Anterior cingulate cortex (tissue), 58 donors: ENCODE measurements at places on chromosomes 16 and 17.
A peak's percentile ranks its signal among the peaks of the same experiment; 100 is the strongest.

DNA sequence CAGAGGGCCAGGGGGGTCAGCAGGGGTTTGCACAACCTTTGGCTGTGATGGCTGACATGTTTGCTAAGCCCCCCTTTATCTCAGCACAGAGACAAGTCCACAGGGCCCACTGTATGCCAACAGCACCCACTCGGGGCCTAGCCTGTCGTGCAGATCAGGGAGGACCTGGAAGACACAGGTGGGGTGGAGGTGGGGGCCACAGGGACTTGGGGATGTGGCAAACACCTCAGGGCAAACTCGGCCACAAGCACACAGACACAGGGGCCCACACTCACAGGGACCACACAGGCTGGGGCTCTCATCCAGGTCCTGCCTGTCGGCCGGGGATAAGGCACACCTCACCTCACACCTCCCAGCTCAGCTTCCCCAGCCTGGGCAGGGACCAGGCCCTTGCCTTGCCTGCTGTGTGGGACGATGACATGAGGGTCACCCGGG, 87.9 kb downstream of the C16orf78 start:
- DNase-seq = no peak

- DNase-seq = no peak
These were observed at the start of gene ADAD2 for GRCh38 chr16:84190731-84191388. ADAD2 (plus strand) TSS chr16:84191157; CDS start chr16:84191231, 74 bp downstream.

GRCh38 chr16:53445534-53445933, 11.3 kb downstream of the RBL2 start:
- DNase-seq = no peak

GRCh38 chr17:66983414-66984021, 19.0 kb downstream of the CACNG4 start:
- DNase-seq = no peak

GRCh38 chr16:16062023-16062937, 112.9 kb downstream of the ABCC1 start:
- DNase-seq = no peak

GRCh38 chr17:52751051-52751450, 592.5 kb upstream of the CA10 start:
- no peak for DNase-seq

- DNase-seq = no peak
These were observed 16.6 kb downstream of the ZFHX3 start for GRCh38 chr16:73031155-73031866.

- DNase-seq = no peak
These were observed 1687.5 kb downstream of the TP53TG3F start for GRCh38 chr16:35146723-35147458.

DNA sequence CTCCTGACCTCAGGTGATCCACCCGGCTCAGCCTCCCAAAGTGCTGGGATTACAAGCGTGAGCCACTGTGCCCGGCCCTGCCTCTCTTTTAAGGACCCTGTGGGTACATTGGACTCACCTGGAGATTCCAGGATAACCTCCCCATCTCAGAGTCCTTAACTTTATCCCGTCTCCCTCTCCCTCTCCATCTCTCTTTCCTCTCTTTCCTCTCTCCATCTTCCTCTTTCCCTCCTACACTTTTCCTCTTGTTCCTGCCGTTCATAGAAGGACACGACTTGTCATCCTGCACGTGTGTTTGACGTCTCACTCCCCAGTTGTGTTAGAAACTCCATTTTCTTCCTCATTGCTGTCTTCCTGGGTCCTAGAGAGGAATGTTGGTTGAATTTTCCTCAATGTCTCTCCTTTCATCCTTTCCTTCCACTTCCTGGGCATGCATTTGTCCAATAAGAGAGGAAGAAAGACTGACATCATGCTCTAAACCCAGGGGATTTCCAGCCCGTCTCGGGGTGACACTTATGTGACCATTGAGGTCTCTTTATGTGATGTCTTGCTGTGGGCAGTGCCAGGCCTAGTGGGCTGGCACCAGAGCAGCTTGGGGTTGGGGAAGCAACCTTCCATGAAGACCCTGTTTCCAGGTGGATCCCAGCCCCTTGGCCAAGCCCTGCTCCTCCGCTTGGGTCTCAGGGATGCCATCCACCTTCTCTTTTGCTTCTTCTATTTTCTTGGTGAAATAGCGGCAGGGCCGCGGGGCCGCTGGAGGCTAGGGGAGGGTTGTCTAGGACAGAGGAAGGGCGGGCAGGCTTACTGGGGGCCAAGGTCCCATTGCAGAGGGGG, 39.8 kb upstream of the IRF8 start:
- no peak for DNase-seq

GRCh38 chr17:61416540-61417363, 17.1 kb downstream of the TBX2 start:
- DNase-seq = peak; percentile 50

DNA sequence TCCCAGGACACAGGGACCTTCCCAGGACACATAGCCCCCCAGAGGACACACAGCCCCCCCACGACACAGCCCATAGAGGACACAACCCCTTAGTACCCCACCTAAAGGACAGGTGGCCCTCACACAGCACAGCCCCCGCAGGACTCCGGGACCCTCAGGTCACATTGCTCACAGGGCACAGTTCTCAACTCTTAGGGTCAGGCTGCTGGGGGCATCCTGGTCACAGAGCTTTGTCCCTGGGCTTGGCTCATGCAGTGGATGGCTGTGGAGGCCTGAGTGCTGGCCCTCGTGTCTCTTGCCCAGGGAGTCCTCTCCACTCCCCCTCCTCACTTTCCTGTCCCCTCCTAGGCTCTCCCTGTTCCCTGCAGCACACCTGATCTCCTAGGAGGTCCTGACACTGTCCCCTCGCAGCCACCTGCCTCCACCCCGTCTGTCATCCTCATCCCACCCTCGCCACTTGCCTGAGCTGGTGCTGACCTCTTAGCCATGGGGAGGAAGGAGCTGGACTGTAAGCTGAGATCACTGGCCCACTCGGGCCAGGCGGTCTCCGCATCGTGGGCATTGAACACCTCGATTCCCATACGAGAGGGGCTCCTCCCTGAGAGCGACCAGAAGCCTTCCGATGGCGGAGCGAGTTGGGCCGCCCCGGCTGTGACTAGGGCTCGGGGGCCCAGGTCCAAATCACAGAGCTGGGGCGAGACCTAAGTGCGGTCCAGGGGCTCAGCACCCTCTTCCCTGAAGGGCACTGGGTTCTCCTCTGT, 1.4 kb upstream of the WDR45B start:
- no peak for DNase-seq

GRCh38 chr16:35749253-35750141, 2290.1 kb downstream of the TP53TG3F start:
- DNase-seq = no peak
